ENCODE measurements at places on chromosomes 13 and 19.

DNA sequence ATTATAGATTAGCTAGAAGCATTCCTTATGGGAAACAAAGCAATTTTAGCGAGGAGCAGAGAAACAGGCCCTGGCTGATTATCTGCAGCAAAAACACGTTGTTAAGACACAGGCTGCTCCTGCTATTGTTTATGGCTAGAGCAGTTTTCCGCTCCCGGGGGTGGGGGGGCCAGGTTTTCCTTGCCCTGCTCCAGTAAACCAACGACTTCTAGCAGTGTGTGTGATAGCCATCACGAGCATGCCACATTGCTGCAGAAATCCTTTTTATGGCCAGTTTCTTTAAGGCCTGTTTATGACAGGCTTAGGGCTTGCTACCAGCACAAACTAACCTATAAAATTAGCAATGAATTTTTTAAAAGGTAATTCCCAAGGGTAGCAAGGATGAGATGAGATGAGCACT lies 18.4 kb upstream of the IL17D start:
- no peak for DNase-seq

DNA sequence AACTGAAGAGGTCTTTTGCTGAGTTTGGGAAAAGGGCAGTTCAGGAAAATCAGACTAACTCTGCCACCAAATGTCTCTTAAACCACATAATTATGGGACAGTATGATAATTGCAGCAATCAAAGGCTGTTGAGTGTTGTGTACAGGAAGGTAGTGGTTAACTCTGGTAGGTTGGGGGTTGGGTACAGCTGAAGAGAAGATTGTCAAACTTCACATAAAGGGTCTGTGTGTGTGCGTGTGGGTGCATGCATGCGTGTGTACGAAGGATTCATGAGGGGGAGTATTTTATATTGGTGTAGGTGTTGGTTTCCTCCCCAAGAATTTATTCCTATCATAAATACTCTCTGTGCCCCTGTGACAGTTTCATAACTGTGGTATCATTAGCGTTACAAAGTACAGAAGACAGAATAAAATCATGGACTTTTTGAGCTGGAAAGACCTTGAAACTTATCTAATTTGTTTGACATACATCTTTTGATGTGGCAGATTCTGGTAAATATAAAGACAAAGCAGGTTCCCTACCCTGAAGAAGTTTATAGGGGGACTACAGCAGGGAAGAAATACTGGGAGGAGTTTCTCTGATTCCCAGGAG lies 94.1 kb downstream of the PCCA start:
- no peak for DNase-seq

GRCh38 chr19:3897936-3898335 lies 17.5 kb downstream of the ATCAY start:
- DNase-seq: no peak

GRCh38 chr19:42175952-42176648 lies 41.4 kb downstream of the DEDD2 start:
- DNase-seq: no peak

DNA sequence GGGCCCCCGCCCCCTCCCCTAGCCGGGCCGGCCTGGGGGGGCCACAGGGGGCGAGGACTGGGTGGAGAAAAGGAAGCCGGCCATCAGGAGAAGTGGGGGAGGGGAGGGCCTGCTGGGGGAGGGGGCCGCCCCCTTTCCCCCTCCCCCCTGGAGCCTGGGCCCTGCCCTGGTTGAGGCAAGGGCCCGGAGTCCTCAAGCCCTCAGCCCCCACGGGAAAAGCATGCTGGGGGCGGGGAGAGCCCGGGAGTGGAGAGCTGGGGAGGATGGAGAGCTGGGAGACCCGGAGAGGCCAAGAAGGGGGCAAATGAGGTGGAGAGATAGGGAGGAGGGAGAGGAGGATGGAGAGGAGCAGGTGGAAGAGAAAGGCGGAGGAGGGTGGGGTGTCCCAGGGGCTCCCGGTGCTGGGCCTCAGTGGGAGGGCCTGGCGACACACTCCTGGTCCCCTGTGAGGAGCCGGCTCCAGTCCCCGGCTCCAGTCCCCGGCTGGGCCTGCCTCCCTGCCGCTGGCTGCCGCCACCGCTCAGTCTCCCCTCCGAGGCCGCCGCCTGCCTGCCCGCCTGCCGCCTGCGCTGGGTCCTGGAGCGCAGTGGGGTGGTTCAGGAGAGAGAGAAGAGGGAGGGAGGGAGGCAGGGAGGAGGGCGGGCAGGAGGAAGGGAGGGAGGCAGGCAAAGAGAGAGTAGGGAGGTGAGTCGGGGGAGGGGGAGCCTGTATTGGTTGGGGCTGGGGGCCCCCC lies at the start of gene GRIK5:
TSS of gene GRIK5 (minus strand) at position 588 of the 733 bp plus-strand sequence. CDS start 4,436 bp downstream, outside the sequence.
- DNase-seq: no peak

DNA sequence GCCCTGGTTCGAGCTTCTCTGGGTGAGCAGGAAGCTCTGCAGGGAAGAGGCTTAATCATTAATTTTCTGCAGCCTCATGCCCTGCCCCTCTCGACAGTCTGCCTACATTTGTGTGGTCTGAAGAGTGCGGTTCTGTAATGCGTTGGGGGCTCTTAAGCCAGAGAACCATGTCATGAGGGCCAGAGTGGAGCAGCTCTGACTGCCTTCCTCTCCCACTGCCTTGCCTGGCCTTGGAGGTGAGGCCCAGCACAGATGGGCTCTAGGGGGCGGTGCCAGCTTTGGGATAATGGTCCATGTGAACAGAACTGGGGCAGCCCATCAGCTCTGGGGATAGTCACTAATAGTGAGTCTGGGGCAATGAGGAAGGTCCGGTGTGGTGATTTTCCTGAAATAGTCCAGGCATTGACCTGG lies 5.7 kb downstream of the FGF9 start:
- DNase-seq: no peak

GRCh38 chr19:14943601-14944000 lies 2.3 kb downstream of the OR7C2 start:
- no peak for DNase-seq

GRCh38 chr13:39786091-39786490 lies 130.6 kb downstream of the COG6 start:
- no peak for DNase-seq

DNA sequence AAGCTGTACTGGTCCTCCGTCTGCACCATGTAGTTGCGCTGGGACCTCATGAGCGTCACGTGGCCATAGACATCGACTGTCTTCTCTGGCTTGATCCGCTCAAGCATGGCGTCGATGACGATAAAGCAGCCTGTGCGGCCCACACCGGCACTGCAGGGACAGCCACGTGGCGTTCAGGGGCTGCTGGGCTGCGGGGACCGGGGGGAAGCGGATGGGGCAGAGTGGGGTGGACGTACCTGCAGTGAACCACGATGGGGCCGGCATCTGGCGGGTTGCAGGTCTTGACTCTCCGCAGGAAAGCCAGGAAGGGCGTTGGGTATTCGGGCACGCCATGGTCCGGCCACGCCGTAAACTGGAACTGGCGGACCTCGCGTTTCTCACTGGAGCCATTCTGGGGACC lies 128.5 kb downstream of the PTPRS start:
- no peak for DNase-seq

- no peak for DNase-seq
Measured at GRCh38 chr13:74929436-74929835, 552.5 kb downstream of the TBC1D4 start.
